ENCODE measurements at places on chromosomes 13 and 19.

DNA sequence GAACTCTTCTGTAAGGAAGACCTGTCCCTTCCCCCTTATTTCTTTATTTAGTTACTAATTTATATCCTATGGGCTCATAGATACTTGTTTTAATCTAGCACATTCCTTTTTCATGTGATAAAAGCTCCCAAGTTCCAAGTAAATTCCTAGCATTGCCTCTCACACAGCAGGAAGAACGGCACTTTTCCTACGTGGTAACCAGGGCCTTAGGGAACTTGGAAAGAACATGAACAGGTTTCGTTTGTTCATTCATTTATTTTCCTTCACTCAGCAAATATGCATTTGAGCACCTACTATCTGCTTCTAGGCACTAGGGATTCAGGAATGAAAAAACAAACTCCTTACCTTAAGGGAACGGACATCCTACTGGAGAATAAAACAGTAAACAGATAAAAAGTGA, 125.1 kb downstream of the SIPA1L3 start:
- DNase-seq: no peak

DNA sequence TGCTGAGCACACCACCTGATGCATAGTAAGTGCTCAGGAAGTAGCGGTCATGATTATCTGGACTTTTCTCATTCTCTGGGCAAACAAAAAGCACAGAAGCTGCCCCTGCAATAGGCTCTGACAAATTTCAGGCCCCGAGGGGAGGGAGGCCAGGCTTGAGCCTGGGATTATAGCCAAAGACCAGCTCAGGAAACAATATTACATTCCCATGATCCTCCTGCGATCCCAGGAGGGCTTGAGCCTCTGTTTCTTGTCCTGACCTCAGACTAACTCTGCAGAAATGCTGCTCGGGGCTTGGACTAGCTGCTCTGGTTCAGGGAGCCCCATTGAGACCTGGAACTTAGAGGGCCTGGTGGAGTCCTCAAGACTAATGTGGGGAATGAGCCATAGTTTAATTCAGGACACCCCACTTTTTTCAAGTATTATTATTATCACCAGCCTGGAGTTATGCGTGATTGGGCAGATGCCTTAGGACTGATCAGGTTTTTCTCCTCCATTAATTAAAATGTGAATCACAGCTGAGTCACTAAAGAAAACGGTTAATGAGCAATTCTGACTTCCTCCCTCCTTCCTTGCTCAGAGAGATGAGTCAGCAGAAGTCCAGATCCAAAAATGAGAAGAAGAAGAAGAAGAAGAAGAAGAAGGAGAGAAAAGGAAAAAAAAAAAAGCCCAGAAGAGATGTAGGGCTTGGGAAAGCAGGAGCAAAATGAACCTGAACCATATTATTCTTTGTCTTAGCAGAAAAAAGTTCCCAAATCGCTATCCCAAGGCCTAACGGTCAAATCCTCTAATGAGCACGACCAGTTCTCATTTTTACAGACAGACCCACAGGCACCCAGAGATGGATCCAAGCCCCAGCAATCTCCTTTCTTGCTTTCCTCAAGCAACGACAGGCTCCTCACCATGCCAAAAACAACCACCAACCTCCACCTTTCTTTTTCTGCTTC, 107.2 kb downstream of the CACNA1A start:
- no peak for DNase-seq

- no peak for DNase-seq
These were observed 9.2 kb upstream of the RASL11A start for GRCh38 chr13:27261396-27261795.

GRCh38 chr13:58004751-58005150, 373.2 kb downstream of the PCDH17 start:
- no peak for DNase-seq

GRCh38 chr19:5695649-5696195, 5.6 kb downstream of the RPL36 start:
- no peak for DNase-seq

GRCh38 chr13:42146359-42146758, 97.9 kb downstream of the DGKH start:
- DNase-seq: no peak

- peak; percentile 90 for DNase-seq
These were observed at the start of gene ZNF90 for GRCh38 chr19:20077791-20078463. TSS of gene ZNF90 (plus strand) at chr19:20078000. CDS start at chr19:20078133, 133 bp downstream.

- no peak for DNase-seq
These were observed 604.7 kb downstream of the SLITRK6 start for GRCh38 chr13:85194482-85194881.

DNA sequence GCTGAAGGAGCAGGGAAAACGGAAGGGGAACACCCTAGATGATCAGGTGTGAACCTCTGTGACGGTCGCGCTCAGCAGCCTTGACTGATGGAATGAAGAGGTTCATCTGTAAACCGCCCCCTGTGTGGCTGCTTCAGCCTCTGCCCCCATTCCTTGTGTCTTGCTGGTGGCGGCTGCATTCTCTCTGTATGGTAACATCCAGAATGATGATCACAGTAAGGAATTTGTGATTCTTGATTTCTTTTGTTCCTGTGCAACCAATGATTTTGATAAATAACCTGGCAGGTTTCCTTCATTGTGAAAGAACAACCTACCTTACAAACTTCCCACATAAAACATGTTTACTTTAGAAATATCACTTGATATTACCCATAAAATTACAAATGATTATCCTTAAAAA, 118.7 kb upstream of the MCF2L start:
- DNase-seq: no peak

DNA sequence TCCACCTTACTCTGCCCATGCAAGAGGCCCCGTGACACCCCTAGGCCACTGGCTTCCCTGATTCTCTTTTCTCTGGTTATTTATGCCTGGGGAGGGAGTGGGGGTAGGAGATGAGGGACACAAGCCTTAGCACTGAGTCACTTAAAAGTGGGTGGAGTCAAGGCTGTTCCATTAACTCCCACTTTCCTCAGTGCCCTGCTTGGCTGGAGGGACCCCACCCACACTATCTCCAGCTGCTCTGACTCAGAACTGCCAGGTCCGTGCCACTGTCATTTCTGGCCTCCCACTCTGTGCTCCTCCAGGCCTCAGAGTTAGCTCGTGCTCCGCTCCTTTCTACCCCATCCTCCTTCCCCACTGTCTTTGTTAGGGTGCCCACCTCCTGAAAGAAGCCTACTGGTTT, 113.4 kb upstream of the UQCRFS1 start:
- no peak for DNase-seq

DNA sequence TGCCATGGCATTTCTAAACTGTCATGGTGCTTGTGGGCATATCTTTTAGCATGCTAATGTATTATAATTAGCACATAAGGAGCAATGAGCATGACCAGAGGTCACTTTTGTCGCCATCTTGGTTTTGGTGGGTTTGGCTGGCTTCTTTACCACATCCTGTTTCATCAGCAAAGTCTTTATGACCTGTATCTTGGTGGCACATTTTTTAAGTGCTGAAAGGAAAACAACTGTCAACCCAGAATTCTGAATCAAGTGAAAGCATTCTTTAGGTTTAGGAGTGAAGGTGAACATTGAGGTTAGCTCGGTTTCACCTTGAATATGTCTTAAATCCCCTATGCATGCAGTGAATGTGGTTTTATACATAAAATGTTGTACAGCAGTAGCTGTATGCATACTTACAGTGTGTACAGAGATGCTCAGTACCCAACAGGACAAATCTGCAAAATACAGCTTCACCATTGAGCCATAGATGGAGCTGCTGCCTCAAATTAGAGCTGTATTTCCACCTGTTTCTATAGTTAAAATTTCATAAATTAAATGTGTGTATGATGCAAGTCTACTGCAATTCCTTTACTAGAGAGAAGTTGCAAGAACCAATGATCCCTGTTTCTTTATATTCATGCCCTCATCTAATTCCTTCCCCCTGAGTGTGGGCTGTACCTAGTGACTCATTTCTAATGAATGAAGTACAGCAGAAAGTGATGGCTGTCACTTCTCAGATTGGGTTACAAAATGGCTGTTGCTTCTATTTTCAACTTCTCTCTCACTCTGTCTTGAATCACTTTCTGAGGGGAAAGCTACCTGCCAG, 25.2 kb upstream of the IGSF23 start:
- DNase-seq: no peak

- no peak for DNase-seq
These were observed 25.1 kb downstream of the SIPA1L3 start for GRCh38 chr19:37931881-37932655.

GRCh38 chr13:45851171-45851921, at the start of gene SIAH3:
TSS of gene SIAH3 (minus strand) at chr13:45851753. CDS start at chr13:45851629, 124 bp downstream.
- peak; percentile 17 for DNase-seq

GRCh38 chr13:95120650-95121049, 180.6 kb downstream of the ABCC4 start:
- no peak for DNase-seq

- DNase-seq: no peak
These were observed 33.0 kb downstream of the MIPEP start for GRCh38 chr13:23856008-23856750.

GRCh38 chr13:51292000-51292565, 47.4 kb upstream of the SERPINE3 start:
- DNase-seq: no peak

GRCh38 chr19:46620716-46621115, 4.2 kb downstream of the PTGIR start:
- DNase-seq: no peak

DNA sequence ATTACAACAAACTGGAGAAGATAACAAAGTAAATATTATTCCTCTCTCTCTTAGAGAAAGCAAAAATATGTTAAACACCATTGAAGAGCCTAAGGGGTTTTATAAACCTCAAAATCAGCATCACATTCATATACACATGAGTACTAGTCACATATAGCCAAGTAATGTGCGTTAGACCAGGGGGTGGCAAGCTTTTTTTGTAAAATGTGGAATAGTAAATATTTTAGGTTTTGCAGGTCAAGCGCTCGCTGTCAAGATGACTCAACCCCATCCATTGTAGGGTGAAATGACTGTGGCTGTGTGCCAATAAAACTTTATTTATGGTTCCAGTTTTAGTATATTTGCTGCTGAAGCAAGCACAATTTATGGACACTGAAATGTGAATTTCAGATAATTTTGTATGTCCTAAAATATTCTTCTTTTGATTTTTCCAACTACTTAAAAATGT, 21.7 kb downstream of the RFX2 start:
- DNase-seq: no peak

DNA sequence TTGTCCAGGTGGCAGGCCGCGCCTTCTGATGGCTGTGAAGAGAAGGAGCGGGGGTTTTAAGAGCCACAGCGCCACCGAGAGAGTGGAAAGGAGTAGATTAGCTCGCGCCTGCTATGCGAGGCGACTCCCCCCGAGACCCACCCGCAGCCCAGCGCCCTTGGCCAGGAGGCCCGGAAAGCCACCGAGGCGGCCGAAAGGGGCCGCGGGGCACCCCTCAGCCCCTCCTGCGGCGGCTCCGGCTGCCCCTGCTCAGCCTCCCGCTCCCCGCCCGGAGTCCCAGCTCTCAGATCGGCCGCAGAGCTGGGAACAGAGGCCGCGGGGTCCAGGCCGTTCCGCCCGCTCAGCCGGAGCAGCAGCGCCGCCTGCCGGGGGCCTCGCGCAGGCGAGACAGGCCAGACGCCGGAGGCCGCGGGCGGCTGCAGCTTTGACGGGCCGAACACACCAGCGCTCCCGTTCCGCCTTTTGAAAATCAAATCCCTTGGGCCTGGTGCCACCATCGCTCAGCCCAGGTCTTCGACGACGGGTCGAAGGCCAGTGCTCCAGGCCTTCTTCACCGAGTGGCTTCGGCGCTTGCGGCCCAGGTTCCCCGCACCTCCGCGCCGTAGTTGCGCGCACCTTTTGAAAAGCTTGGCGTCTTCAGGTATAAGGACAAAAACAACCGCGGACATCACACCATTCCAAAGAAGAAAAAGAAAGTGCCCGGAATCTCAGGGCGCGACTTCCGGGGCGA, 15.3 kb downstream of the CDX2 start:
- peak; percentile 46 for DNase-seq

DNA sequence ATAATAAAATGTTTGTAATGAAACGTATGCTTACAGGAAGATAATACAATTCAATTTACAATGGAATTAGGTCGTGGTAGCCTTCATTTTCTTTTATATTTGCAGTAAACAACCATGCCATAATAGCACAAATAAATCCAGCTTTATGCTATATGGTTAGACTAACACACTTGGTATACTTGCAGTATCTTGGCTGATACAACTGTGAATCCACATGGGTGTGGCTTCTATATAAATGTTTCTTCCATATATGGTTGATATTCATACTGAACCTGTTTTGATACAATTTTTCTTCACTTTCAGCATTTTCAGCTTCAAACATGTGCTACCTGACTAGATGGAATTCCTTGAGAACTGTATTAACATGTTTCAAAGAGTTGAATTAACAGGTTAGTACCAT, 20.4 kb upstream of the SPRY2 start:
- DNase-seq: no peak

- no peak for DNase-seq
These were observed 1.4 kb downstream of the FFAR2 start for GRCh38 chr19:35449359-35450043.

DNA sequence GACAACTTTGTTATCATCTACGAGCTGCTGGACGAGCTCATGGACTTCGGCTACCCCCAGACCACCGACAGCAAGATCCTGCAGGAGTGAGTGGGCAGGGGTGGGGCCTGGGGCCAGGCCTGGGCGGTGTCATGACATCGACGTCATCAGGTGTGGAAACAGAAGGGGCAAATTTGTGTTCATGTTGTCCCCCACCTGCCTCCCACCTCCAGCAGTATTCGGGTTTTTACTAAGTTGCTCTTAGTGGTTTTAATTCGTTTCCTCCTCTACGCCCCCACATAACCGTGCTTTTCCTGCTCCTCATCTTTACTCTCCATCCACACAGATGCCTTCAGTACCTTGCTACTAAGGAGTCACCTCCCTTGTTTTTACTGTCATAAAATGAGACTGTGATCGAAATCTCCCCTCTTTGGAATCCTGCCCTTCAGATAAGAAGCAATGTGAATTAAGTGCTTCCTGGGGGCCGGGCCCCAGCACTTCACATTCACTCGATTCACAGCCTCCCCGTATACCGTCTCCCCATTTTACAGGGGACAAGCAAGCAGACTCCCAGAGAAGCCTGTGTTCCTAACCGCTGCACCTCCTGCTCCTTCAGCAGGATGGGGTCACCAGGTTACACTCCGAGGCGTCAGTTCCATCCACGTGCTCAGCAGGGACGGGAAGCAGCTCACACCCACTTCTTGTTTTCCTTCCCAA, 10.5 kb downstream of the AP1M1 start:
- no peak for DNase-seq

- no peak for DNase-seq
These were observed 36.4 kb downstream of the ZNF585A start for GRCh38 chr19:37136111-37136510.

- no peak for DNase-seq
These were observed 54.2 kb downstream of the GPR12 start for GRCh38 chr13:26706381-26706780.

GRCh38 chr19:9324584-9324962, 594 bp downstream of the ZNF559 start:
- DNase-seq: no peak
